ENCODE measurements at places on chromosomes 13 and 19.

DNA sequence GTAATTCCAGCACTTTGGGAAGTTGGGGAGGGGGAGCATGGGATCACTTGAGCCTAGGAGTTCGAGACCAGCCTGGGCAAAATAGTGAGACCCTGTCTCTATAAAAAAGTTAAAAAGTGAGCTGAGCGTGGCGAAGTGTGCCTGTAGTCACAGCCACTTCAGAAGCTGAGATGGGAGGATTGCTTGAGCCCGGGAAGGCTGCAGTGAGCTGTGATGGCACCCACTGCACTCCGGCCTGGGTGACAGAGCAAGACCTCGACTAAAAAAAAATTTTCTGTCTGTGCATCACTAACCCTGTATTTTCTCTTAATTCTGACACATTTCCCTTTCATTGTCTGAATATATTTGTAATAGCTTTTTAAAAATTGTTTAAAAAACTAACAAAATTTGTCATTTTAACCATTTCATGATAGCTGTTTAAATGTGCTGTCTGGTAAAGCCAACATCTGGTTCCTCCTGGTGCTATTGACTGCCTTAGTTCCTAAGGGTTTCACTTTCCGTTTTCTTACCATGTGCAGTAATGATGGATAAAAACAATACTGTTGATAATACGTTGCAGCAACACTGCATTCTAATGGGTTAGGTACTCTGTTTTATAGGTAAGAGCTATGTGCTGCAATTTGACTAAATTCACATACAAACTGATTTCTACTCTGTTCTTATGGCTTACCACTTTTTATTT lies 29.7 kb downstream of the LATS2 start:
- ATAC-seq = no peak
- no peaks in the 10 kb centered on the region for H3K36me3 ChIP-seq
- peak overlapping the region; percentile 92 for H3K27ac ChIP-seq
- H3K4me3 ChIP-seq = no peak overlapping the region
- peaks cover 62% of the 10 kb centered on the region for H3K4me1 ChIP-seq

DNA sequence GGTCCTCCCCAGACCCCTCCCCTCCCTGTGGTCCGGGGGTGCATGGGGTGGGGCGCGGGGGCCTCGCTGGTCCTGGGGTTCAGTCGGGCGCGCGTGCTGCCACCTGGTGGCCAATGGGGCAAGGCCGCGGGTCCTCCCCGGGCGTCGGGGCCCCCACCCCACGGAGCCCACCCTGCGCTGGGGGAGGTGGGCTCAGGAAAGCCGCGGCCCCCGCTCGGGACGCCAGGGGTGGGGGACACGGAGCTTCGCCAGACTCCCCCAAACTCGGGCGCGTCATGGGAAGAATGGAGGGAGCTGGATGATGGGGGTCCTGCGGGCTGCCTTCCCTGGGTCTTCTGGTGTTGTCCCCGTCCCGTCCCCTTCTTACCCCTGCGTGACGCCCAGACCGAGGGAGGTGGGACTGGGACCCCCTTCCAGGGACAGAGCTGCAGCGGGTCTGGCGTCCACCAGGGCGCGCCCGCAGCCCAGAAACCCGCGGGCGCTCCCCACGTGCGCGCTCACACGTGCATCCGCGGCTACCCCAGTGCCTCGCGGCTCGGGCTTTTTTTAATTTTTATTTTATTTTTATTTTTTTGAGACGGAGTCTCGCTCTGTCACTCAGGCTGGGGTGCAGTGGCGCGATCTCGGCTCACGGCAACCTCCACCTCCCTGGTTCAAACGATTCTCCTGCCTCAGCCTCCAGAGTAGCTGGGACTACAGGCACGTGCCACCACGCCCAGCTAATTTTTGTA lies 19.8 kb upstream of the TCF3 start:
- H3K36me3 ChIP-seq = no peaks in the 10 kb centered on the region
- peaks cover 97% of the 10 kb centered on the region for H3K27me3 ChIP-seq
- peak overlapping the region; percentile 25 for H3K4me3 ChIP-seq
- no peak overlapping the region for H3K27ac ChIP-seq

DNA sequence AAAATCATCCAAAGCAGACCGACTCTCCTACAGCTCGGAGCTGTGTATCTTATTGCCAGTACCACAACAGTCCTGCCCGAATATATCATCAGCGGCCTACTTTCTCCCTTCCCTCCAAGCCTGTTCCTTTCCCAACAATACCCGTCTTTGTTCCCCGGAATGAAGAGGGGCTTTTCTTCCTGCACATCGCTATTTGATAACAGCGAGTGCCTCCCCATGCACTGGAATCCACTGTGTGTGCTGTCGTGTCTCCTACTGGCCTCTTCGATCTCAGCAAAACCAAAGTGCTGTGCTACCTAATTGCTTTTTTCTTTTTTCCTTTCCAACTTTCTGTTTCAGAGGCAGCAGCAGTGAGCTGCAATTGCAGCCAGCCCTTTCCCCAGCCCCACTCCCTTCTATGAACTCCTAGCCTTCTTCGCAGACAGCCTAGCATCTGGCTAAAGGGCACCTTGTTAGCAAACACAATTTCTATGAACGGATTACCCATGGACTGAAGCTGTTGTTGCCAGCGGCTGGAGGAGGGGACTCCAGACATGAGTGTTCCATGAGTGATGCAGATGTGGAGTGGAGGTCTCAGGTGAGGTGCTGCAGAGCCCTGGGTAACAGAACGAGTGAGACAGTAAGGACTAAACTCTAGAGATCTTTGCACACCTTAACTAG lies 43.4 kb downstream of the EFNB2 start:
- H3K4me3 ChIP-seq = no peak overlapping the region
- H3K4me1 ChIP-seq = peaks cover 13% of the 10 kb centered on the region
- no peaks in the 10 kb centered on the region for H3K27me3 ChIP-seq
- ATAC-seq = no peak
- H3K36me3 ChIP-seq = no peaks in the 10 kb centered on the region
- H3K27ac ChIP-seq = peak overlapping the region; percentile 67

DNA sequence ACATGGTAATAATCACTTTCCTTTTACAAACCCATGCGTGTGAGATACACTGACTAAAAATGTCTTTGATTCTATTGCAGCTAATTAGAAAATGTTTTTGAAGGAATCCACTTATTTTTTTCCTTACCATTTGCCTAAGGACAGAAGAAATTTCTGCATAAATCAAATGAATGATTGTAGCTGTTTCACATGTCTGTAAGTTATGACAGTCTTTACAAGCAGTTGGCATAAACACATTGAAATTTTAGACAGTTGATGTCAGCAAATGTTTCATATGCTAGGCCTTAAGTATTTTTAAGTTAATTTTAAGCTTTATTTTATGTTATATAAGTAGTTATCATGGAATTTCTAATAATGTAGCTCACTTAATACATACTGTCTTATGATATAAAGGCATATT lies 598.4 kb upstream of the SLITRK6 start:
- no peaks in the 10 kb centered on the region for H3K36me3 ChIP-seq
- no peak overlapping the region for H3K27ac ChIP-seq
- no peaks in the 10 kb centered on the region for H3K27me3 ChIP-seq
- no peaks in the 10 kb centered on the region for H3K4me1 ChIP-seq
- no peak overlapping the region for H3K4me3 ChIP-seq
- no peak for ATAC-seq

DNA sequence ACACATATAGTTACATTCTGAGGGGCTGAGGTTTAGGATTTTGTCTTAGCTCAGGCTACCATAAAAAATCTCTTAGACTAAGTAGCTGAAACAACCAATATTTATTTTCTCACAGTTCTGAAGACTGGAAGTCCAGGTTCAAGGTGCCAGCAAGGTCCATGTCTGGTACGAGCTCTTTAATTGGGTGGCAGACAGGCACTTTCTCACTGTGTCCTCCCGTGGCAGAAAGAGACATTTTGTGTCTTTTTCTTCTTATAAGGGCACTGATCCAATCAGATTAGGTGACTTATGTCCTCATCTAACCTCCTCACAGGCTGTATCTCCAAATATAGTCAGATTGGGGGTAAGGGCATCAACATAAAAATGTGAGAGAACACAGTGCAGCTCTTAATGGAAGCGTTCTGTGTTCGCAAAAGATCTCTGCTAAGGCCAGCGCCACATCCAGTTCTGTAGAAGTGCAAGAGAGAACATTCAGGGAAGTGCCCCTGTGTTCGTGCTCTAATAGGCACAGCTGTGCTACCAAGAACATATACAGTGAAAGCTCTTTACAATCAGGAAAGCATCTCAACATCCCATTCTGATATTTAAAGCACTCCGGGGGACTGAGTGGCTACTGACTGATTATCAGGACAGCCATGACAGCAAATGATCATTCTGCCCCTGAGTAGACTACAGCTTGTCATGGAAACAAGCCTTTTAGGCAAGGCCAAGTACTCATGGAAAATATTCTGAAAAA lies 819.2 kb downstream of the LIG4 start:
- H3K36me3 ChIP-seq = no peaks in the 10 kb centered on the region
- H3K27ac ChIP-seq = no peak overlapping the region
- ATAC-seq = no peak
- no peak overlapping the region for H3K4me3 ChIP-seq
- no peaks in the 10 kb centered on the region for H3K27me3 ChIP-seq
- H3K4me1 ChIP-seq = no peaks in the 10 kb centered on the region

GRCh38 chr19:31141301-31141700 lies 207.9 kb downstream of the TSHZ3 start:
- H3K27ac ChIP-seq = no peak overlapping the region
- no peaks in the 10 kb centered on the region for H3K4me1 ChIP-seq
- ATAC-seq = no peak
- no peaks in the 10 kb centered on the region for H3K36me3 ChIP-seq
- H3K27me3 ChIP-seq = no peaks in the 10 kb centered on the region
- no peak overlapping the region for H3K4me3 ChIP-seq

DNA sequence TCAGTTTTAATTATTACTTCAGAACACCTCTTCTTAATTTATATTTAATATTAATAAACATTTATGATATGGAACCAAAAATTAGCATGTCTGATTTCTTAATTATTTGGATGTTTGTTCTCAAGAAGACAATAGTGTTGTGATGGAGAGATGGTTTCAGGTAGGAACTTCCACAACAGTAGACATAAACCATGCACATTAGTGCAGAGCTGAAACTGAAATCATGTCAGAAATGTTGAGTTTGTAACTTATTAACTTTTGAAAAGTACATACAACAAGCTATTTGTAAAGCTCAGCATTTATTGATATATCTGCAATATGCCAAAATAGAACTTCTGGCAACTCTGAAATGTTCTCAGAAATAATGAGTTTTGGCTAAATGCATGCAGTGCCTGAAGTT lies 11.8 kb upstream of the EDNRB start:
- no peaks in the 10 kb centered on the region for H3K36me3 ChIP-seq
- ATAC-seq = no peak
- no peak overlapping the region for H3K4me3 ChIP-seq
- no peak overlapping the region for H3K27ac ChIP-seq
- H3K4me1 ChIP-seq = no peaks in the 10 kb centered on the region

DNA sequence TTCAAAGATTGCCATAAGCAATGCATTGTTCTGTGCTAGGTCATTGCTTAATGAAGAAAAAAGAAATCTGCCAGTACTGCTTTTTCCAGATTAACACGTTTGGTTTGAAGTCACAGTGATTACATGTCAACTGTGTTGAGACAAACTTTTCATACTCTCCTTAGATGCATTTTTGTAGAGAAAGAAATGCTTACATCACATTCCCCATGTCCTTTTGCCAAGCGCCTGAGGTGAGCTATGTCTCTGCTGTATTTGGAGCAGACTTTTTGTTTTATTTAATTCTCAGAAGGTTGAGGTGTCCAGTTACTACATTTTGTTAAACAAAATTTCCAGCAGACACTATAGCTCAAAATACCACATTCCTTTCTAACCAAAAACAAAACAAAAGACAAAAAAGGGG lies 16.2 kb downstream of the LACC1 start:
- peaks cover 10% of the 10 kb centered on the region for H3K4me1 ChIP-seq
- H3K27ac ChIP-seq = peak overlapping the region; percentile 14
- no peaks in the 10 kb centered on the region for H3K36me3 ChIP-seq
- ATAC-seq = no peak
- H3K27me3 ChIP-seq = no peaks in the 10 kb centered on the region

GRCh38 chr13:69660155-69660554 lies 447.5 kb upstream of the ATXN8OS start:
- H3K36me3 ChIP-seq = no peaks in the 10 kb centered on the region
- H3K27me3 ChIP-seq = no peaks in the 10 kb centered on the region
- no peak for ATAC-seq
- H3K27ac ChIP-seq = no peak overlapping the region
- no peak overlapping the region for H3K4me3 ChIP-seq

DNA sequence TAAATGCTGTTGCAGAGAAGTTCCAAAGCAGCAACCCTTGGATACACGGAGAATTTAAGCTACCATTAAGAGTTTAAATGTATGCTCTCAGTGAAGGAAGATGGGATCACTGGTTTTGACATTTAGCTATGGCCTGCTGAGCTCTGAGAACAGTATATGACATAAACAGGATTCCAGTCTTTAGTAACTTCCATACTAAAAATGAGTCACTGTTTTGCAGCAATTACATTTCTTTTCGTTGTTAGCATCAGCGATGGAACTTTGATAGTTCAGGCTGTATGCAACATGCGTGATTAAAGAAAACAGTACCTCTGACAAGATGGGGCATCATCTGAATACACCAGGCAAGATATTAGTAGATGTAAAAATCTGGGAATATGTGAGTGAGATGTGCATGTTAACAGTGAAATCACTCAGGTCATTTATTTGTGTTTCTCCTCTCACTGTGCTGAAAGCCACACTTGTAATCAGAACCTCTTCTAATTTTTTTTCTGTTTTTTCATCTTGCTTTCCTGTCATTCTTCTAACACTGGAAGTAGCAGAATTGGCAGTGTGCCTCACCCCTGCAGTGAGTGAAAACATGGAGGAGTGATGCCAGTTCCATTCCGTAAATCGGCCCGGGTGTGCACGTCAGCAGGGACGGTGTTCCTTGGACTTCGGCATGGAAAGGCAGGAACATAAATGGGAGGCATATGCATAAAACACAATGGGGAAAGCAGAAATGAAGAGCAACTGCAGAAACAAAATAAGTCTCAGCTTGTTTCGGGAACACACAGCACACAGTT lies 361.5 kb downstream of the OXGR1 start:
- no peak overlapping the region for H3K4me3 ChIP-seq
- H3K4me1 ChIP-seq = no peaks in the 10 kb centered on the region
- no peaks in the 10 kb centered on the region for H3K36me3 ChIP-seq

All from gastroesophageal sphincter (tissue), 4 donors.